ENCODE measurements at places on chromosomes 2 and 18. TPM values are rescaled to one million over a fixed set of nuclear protein-coding genes. Genes with fewer than 3 reads are reported as not detected.

DNA sequence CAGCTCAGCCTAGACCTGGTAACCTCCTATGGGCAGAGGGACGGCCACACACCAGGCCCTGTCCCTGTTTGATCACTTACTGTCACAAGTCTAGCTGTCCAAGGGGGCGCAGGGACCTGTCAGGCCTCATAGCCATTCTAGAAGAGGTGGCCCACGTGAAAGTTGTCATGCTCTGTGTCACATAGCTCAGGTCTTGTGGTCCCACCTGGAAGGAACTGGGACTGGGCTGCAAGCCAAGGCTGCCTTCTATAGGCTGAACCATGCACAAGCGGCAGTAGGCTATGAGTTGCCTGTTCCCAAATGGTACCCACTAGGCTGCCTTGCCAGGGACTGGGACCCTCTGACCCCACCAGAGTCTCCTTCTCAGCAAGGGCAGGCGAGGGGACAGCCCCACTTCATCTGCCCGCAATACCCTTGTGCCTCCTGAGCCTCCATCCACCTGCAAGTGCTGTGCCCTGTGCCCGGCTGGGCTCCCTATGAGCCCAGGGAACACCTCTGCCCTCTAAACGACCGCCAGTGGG lies 177.5 kb downstream of the ANAPC1 start:
- H3K36me3 ChIP-seq: no peaks in the 10 kb centered on the region
- no peak overlapping the region for H3K4me3 ChIP-seq
- H3K27ac ChIP-seq: no peak overlapping the region
- H3K27me3 ChIP-seq: no peaks in the 10 kb centered on the region
- DNase-seq: no peak
- H3K4me1 ChIP-seq: no peaks in the 10 kb centered on the region

DNA sequence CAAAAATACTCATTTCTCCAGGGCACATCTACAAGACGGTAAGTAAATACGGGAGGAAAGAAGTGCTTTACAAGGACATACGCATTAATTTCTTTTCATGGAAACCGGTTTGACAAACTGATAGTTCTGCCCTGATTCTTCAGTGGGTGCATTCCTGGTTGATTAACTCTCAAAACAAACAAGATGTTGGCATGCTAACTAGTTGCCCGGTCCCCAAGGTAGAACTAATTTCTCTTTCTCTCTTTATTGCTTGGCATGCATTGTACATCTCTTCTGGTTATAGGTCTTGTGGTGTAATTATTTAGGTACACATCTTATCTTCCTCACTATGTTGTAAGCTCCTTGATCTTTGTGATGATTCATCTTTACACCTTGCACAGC lies 46.9 kb upstream of the SPATS2L start:
- H3K4me1 ChIP-seq: no peaks in the 10 kb centered on the region
- no peak overlapping the region for H3K27ac ChIP-seq
- no peak for DNase-seq
- no peaks in the 10 kb centered on the region for H3K36me3 ChIP-seq
- no peak overlapping the region for H3K4me3 ChIP-seq
- no peaks in the 10 kb centered on the region for H3K27me3 ChIP-seq

DNA sequence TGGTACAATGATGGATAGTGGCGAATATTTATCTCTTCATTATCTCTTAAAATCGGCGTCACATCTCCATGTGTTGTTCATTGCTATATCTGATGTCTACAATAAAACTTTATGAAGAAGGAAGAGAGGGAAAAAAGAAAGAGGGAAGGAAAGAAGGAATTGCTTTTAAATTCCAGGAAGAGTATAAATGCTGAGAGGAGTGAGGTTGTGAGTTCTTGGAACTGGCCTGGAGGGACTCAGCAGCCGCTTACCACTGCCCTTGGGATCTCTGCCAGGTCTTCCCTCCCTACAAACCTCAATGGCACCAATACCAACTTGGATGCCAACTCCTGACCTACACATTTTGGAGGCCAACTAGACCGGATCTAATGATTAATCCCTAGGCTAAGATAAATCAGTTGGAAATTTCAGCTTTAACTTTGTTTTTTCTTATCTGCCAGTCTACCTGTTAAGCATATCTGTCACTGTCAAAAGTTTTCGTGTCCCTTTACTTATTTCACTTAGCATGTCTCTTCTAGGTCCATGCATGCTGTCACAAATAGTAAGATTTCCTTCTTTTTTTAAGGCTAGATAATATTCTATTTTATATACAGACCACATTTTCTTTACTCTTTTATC lies 9.8 kb downstream of the SCN9A start:
- no peak overlapping the region for H3K27ac ChIP-seq
- DNase-seq: no peak
- no peaks in the 10 kb centered on the region for H3K36me3 ChIP-seq
- H3K27me3 ChIP-seq: no peaks in the 10 kb centered on the region

- H3K36me3 ChIP-seq: no peaks in the 10 kb centered on the region
- H3K27me3 ChIP-seq: no peaks in the 10 kb centered on the region
- H3K27ac ChIP-seq: no peak overlapping the region
- H3K4me3 ChIP-seq: peak overlapping the region; percentile 60
Measured at GRCh38 chr2:113390124-113390849, 47.2 kb upstream of the ZNG1B start.

DNA sequence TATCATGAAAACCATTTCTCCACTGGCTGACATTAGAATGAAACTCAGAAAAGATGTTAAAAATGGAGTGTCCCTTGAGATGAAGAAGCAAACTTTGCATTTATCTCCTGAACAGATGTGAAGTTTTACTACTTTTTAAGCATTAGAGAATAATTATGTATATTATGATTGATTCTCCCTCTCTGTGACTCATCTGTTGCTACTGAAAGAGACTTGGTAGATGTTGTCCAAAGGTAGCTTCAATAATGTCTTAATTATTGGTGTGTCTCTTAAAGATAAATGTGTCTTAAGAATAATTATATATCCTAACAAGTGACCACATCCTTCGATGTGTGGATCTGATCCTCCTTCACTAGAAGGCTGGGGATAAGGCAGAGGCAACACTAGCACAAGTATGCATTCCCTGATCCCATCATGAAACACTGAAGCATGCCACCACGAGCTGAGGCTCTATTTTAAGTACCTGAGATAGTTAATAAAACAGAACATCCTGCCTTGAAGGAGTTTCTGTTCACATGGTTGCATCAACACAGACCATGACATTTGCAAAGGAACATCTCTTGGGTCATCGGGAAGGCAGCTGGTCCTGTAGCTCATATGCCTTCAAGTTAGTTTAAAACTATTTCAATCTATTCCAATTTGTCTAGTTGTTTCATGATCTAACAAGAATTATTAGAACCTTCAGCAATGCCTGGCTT lies 15.5 kb downstream of the RND3 start:
- H3K4me1 ChIP-seq: peaks cover 38% of the 10 kb centered on the region
- no peaks in the 10 kb centered on the region for H3K27me3 ChIP-seq
- no peak overlapping the region for H3K4me3 ChIP-seq

DNA sequence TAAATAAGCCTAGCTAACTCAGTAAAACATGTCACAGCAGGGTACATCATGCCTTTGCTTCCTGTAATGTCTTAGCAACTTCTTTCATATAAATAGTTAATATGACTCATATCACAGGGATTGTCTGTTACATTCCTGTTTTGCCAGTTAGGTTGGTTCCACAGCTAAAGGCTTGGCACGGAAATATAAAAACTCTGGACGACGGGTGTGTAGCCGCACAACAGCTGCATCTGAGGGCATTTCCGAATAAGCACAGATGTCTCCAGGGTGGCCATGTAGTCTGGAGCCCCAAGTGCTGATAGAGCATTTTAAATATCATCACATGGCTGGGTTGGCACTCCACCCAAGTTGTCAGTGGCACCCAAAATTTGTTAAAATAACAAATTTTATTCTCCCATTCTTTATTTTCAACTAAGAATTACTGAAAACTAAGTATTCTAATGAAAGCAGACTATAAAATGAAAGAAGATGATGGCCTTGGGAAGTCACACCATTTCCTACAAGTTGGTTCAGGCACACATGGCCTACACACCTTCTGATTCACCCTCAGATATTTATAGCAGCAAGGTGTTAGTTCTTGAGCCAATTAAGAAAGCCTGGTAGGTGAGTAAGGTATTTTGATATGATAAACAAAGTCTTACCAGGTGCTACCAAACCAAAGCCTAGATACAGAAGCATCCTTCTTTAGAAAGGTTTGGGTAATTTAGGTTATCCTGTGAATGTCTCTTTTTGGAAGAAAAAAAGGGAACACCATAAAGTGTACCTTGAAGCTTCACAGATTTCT lies 61.8 kb upstream of the STK17B start:
- H3K4me1 ChIP-seq: peaks cover 16% of the 10 kb centered on the region
- H3K27me3 ChIP-seq: no peaks in the 10 kb centered on the region
- DNase-seq: no peak
- no peak overlapping the region for H3K4me3 ChIP-seq

DNA sequence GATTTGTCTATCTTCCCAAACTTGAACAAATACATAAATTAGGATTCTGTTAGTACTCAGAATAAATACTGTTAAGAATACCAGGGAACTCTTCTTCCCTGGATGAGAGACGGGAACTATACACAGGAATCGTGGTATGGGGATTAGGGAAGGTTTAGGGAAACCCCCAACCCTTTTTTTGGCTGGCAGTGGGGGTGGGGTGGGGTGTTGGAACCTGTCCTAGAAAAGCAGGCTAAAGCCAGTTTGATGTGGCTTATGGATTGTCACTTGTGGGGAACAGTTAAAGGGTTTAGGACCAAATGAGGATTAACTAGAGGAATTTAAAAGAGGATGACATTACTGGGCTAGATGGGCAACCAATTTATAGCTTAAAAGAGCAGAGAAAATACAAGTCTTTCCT lies 1.8 kb downstream of the SLC4A10 start:
- DNase-seq: no peak
- no peak overlapping the region for H3K27ac ChIP-seq
- no peaks in the 10 kb centered on the region for H3K4me1 ChIP-seq
- no peaks in the 10 kb centered on the region for H3K27me3 ChIP-seq

DNA sequence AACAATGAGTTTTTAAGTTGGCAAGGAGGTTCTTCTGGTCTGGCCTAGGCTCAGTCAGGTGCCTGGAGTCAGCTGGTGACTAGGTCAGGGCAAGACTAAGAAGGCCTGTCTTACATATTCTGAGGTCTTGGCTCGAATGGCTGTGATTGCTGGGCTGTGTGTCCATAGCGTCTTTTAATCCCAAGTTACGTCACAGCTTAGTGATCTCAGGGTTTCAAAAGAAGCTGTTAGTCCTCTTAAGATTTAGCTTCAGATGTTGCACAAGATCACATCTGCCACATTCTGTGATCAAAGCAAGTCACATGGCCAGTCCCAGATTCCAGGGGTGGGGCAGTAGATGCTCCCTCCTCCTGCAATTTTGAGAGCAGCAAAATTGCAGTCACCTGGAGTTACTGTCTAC lies 61.3 kb downstream of the PKP4 start:
- no peak overlapping the region for H3K4me3 ChIP-seq
- no peaks in the 10 kb centered on the region for H3K4me1 ChIP-seq
- no peak overlapping the region for H3K27ac ChIP-seq
- H3K36me3 ChIP-seq: no peaks in the 10 kb centered on the region
- no peaks in the 10 kb centered on the region for H3K27me3 ChIP-seq
- no peak for DNase-seq

GRCh38 chr2:189298038-189298437 lies 118.5 kb upstream of the COL5A2 start:
- no peak for DNase-seq

- no peak for DNase-seq
- no peak overlapping the region for H3K4me3 ChIP-seq
- no peak overlapping the region for H3K27ac ChIP-seq
Measured at GRCh38 chr18:75070235-75070624, 138.7 kb downstream of the PTGR3 start.

DNA sequence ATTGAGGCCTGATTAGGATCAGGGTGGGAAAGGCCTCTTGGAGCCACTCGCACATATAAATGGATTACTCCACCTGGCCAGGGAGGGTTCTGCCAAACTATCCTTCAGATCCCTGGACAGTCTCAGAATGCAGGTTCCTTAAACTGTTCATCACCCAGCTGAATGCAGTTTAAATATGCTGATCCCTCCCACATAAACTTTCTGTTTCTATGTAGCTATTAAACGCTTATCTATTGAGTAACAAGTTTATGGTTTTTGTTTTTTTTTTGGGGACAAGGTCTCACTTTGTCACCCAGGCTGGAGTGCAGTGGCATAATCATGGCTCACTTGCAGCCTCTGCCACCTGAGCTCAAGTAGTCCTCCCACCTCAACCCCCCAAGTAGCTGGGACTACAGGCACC lies 1.9 kb downstream of the CAD start:
- H3K27me3 ChIP-seq: no peaks in the 10 kb centered on the region
- peaks cover 26% of the 10 kb centered on the region for H3K36me3 ChIP-seq
- no peak overlapping the region for H3K27ac ChIP-seq
- no peak for DNase-seq
- no peak overlapping the region for H3K4me3 ChIP-seq

GRCh38 chr2:227411320-227411989 lies 23.7 kb upstream of the SCYGR1 start:
- no peaks in the 10 kb centered on the region for H3K36me3 ChIP-seq
- peaks cover 25% of the 10 kb centered on the region for H3K4me1 ChIP-seq
- no peak for DNase-seq
- no peak overlapping the region for H3K4me3 ChIP-seq
- no peak overlapping the region for H3K27ac ChIP-seq

RTP5 gene
- total RNA-seq: 0.63 TPM

ANKRD53 gene
- 4.6 TPM for total RNA-seq

C2orf66 gene
- not detected for total RNA-seq

ACVR1C gene
- not detected for total RNA-seq

PXDN gene
- 97.5 TPM for total RNA-seq

NEB gene
- 3.2 TPM for total RNA-seq
